ENCODE measurements at places on chromosomes 12 and 14.
A peak's percentile ranks its signal among the peaks of the same experiment; 100 is the strongest.

DNA sequence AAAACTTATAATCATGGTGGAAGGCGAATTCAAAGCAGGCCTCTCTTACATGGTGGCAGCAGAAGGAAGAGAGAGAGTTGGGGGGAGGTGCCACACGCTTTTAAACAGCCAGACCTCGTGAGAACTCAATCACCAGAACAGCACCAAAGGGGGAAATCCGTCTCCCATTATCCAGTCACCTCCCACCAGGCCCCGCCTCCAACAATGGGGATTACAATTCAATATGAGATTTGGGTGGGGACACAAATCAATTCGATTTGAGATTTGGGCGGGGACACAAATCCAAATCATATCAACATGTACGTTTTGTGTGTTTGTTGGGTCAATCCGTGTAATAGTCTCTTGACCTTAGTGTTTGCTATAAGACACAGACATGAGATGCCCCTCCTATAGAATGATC lies 21.8 kb upstream of the WNK1 start:
- no peak for DNase-seq

- no peak for DNase-seq
These were observed 242.0 kb downstream of the ADAMTS20 start for GRCh38 chr12:43309959-43310358.

GRCh38 chr12:111274777-111275176 lies 94.1 kb downstream of the PHETA1 start:
- no peak for DNase-seq

DNA sequence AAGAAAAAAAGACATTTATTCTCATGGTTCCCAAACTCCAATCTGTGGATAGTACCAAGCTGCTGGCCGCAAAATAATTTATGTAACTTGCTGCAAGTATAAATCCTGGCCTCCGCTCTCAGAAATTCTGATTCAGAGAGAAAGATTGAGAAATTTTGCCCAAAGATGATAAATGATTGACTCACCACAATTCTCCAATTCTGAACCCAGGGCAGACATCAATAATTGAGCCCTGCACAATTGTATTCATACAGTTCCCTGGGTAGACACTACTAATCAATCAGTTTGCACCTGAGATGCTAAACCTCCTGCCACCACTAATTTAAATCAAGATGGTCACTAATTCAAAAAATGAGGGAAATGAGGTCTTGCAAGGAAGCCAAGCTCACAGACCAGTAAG lies 38.2 kb downstream of the TRPV4 start:
- no peak for DNase-seq

GRCh38 chr12:10075451-10075850 lies 23.3 kb downstream of the CLEC1A start:
- no peak for DNase-seq

- DNase-seq: no peak
These were observed 183.3 kb upstream of the KRR1 start for GRCh38 chr12:75694534-75695268.

DNA sequence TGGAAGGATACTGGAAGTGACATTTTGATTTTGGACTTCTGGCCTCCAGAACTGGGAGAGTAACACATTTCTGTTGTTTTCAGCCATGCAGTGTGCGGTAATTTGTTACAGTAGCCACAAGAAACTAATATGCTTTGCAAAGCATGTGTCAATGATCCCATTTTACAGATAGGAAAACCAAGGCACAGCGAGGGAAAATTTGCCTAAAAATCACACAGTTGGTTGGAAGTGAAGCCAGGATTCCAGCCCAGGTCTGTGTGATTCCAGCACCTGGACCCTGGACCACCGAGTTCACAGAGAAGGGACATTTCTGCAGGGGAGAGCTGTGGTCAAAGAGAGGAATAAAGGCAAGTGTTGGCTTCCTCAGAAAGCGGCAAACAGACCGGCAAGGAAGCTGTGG lies 106.7 kb upstream of the MED13L start:
- no peak for DNase-seq

GRCh38 chr14:101320396-101320795 lies 240.9 kb upstream of the DIO3 start:
- no peak for DNase-seq

- DNase-seq: no peak
These were observed 14.9 kb upstream of the HEATR5A start for GRCh38 chr14:31435276-31435675.

- no peak for DNase-seq
These were observed 107.6 kb downstream of the PTCSC3 start for GRCh38 chr14:36068777-36069534.

- no peak for DNase-seq
These were observed 142.3 kb upstream of the SLC38A2 start for GRCh38 chr12:46514886-46515285.

GRCh38 chr14:89117012-89117411 lies 292.6 kb downstream of the TTC8 start:
- DNase-seq: no peak

DNA sequence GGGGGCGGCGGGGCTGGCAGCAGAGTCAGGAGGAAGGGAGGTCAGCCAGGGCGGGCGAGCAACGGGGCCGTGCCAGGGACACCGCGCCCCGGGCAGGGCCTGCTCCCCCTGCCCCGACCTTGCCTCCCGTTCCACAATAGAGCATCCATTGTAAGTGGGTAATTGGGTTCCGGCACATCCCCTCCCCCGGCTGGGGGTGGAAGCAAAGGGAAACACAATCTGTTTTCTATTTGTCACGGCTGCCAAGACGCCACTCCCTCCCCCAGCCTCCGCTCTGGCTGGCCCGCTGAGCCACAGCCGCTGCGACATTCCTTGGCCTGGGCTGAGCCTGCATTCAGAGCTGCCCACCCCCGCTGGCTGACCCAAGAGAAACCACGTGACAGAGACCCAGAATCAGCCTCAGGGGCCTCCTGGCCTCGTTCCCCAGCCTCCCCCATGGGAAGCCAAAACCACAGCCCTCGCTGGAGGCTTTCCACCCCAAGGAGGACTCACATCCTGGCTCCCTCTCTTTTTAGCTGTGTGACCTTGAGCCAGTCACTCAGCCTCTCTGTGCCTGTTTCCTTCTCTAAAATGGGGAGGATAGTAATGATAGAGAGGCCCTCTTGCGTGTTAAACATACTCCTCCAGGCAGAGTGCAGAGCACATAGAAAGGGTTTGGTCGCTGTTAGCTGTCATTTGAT lies 117.6 kb downstream of the SCARB1 start:
- DNase-seq: no peak

- DNase-seq: no peak
These were observed 67.4 kb upstream of the ACTN1 start for GRCh38 chr14:69046476-69046860.

GRCh38 chr14:102796661-102797190 lies 19.5 kb downstream of the TRAF3 start:
- no peak for DNase-seq

- DNase-seq: no peak
These were observed 1882.8 kb upstream of the SEL1L start for GRCh38 chr14:83416476-83416875.

- no peak for DNase-seq
These were observed 1.8 kb upstream of the BHLHE41 start for GRCh38 chr12:26126340-26127284.

DNA sequence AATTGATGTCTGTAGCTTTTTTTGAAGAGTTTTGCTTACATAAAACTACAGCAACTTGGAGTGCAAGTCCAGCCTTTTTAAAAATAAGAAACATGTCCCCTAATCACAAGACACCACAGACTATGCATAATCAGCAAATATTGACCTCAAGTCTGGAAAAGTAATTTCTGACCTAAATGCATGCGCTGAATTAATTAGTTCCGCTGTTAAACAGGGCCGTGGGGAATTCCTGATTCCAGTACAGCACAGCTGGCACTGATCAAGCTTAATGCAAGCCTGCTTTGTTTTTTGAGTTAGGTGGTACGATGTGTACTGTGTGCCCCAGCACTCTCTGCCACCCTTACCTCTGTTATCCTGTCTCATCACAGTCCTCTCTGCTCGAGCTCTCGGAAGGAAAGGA lies 9.2 kb downstream of the MLH3 start:
- DNase-seq: no peak

DNA sequence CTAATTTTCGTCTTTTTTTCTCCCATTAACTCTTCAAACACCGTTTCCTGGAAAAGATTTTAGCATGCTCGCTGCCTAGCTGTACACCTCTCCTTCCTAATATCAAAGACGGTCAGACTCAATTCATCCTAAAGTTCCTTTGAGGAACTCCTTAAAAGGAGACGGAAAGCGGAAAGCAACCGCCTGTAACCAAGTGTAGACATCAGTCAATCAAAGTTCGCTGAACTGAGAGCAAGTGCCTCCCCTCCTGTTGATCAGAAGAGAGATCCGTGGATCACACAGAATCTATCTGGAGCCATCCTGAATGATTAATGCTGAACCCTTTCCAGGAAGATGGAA lies 412 bp upstream of the TEP1 start:
- peak; percentile 47 for DNase-seq

DNA sequence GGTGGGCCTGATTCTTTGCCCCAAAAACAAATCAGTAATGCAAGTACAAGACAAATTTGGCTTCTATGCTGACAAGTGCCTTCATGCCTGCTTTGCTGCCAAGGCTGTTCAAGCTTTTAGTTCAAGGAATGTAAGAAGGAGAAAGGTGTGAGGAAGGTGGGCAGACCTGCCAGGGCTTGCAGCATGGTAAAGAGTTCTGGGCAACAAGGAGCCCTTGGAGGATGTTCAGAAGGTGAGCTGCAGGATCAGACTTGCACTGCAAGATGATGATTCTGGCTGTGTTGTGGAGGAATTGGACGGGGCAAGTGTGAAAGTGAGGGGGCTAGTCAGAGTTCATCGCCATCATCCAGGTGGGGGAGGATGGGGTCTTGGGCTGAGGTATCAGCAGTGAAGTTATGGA lies 167.9 kb downstream of the NUAK1 start:
- no peak for DNase-seq

DNA sequence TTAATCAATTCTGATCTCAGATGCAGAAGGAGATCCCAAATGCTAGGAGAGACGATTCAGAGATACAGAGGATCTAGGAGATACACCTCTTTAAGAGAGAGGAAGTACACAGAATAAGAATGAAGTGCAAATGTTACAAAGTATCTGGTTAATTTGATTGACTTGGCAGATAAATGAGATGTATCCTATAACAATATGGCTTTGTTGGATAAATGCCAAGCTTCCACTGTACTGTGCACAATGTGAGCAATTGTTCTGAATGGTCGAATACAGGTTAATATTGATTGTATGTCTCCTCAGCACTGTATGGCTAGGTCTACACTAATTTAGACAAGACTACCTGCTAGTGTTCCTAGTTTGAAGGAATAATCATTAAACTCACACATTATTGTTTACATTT lies 119.6 kb upstream of the PTPRB start:
- DNase-seq: no peak

GRCh38 chr12:110677206-110677911 lies 11.6 kb downstream of the HVCN1 start:
- no peak for DNase-seq

GRCh38 chr12:6363330-6364043 lies 11.9 kb downstream of the SCNN1A start:
- DNase-seq: peak; percentile 55

DNA sequence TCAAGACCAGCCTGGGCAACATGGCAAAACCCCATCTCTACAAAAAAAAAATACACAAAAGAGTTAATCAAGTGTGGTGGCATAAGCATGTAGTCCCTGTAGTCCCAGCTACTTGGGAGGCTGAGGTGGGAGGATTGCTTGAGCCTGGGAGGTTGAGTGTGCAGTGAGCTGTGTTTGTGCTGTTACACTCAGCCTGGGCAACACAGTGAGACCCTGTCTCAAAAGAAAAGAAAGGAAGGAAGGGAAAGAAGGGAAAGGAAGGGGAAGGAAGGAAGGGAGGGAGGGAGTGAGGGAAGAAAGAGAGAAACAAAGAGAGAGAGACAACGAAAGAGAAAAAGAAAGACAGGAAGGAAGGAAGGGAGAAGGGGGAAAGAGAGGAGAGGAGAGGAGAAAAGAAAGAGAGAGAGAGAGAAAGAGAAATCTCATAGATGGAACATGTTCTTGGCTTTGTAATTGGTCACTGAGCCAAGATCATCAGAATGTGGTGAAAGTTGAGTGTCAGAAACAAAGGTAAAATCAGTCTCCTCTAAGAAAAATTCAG lies 26.8 kb upstream of the NAP1L1 start:
- DNase-seq: no peak

DNA sequence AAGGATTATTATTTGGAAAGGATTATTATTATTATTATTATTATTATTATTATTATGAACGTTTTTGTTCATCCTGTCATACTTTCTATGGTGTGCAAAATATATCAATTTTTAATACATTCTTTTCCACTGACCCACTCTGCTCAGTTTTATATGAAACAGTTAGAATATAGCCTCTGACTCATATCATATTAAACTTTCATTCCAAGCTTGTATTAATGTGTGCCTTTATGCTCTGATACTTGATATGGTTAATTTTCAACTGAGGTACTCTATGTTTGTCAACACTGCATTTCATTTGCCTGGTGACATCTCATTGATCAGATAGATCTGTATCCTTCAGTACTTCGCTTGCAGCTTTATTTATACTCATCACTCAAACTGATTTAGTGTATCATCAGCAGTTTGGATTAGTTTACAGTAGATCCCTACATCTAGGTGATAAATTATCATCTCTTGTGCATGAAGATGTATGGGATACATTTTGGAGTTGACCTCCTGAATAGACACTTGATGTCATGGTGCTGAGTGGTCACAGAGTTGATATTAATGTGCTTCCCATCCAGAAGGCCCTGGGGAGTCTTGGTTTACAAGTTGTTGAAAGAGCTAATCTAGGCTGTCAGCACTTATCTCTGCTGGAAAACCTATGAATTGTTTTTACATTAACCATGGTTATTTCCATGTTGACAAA lies 271.8 kb downstream of the TRHDE start:
- DNase-seq: no peak

DNA sequence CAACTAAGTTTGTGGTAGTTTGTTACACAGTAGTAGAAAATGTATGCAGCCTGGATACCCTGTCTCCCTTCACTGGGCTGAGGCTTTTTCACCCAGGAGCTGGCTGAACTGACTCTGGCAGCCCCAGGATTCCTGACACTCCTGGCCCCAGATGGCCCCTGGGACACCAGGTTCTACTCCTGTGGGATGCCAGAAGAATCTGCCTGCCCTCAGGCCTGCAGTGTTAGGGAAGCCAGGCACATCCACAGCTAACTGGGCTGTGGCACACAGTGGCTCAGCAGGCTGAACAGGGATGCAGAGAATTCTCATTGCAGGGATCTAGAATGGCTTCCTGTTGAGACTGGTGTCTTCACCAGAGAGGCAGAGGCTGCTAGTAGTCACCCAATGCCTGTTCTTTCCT lies 8.5 kb downstream of the IFI27 start:
- no peak for DNase-seq
